ENCODE measurements at places on chromosomes 5 and 9.

DNA sequence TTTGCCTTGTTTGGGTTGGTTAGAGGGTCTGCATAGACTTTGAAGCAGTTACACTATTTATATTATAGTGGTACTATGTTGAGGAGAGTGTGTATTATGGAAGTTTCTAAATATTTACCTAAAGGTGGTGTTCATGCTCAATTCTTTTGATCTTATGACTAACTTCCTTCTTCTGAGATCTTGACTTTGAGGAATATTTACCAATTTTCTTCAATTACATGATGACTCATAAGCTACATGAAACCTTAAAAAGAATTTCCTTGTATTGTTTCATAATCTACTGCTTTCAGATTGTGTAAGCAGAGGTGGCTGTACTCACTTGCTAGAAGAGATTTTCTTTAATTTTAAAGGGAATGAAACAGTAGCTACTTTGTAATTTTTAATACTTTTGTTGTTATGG is 276.1 kb downstream of the TAF11L14 start:
- H3K27ac ChIP-seq: no peak overlapping the region
- no peaks in the 10 kb centered on the region for H3K27me3 ChIP-seq
- no peaks in the 10 kb centered on the region for H3K4me1 ChIP-seq

- no peaks in the 10 kb centered on the region for H3K27me3 ChIP-seq
- no peak overlapping the region for H3K27ac ChIP-seq
- no peak overlapping the region for H3K4me3 ChIP-seq
- no peak for DNase-seq
- H3K4me1 ChIP-seq: no peaks in the 10 kb centered on the region
These were observed 1853.8 kb downstream of the EFNA5 start for GRCh38 chr5:105816961-105817360.

- no peak overlapping the region for H3K27ac ChIP-seq
- peaks cover 6% of the 10 kb centered on the region for H3K36me3 ChIP-seq
- H3K27me3 ChIP-seq: no peaks in the 10 kb centered on the region
- no peaks in the 10 kb centered on the region for H3K4me1 ChIP-seq
These were observed 67.0 kb downstream of the LRSAM1 start for GRCh38 chr9:127518091-127518856.

DNA sequence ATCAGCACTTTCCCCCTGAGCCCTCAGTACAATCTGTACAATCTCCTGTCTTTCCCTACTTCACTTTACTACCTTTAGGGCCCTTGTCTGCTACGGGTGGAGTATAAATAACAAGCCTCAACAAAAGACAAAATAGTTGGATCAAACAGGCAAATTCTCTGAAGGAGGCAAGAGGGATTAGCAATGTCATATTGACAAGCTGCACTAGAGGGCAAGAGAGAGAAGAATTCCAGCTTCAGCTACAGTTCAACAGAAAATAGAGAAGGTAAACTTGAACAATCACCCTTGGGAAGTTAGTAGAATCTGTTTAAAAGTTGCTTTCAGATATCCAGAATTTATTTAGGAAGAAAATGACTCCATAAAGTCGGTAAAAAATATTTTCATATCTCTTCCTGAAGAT is 68.4 kb upstream of the IZUMO3 start:
- no peak for DNase-seq
- H3K36me3 ChIP-seq: no peaks in the 10 kb centered on the region
- H3K4me3 ChIP-seq: no peak overlapping the region
- no peaks in the 10 kb centered on the region for H3K4me1 ChIP-seq

GRCh38 chr5:58922461-58923171 is 339.7 kb downstream of the RAB3C start:
- H3K36me3 ChIP-seq: no peaks in the 10 kb centered on the region
- DNase-seq: no peak
- H3K27me3 ChIP-seq: peaks cover 4% of the 10 kb centered on the region
- no peak overlapping the region for H3K27ac ChIP-seq

GRCh38 chr5:113390224-113390623 is 44.6 kb downstream of the TSSK1B start:
- no peaks in the 10 kb centered on the region for H3K36me3 ChIP-seq
- no peaks in the 10 kb centered on the region for H3K4me1 ChIP-seq
- H3K27ac ChIP-seq: no peak overlapping the region
- no peak overlapping the region for H3K4me3 ChIP-seq

- H3K27ac ChIP-seq: no peak overlapping the region
- no peaks in the 10 kb centered on the region for H3K36me3 ChIP-seq
- H3K27me3 ChIP-seq: no peaks in the 10 kb centered on the region
- no peaks in the 10 kb centered on the region for H3K4me1 ChIP-seq
- no peak overlapping the region for H3K4me3 ChIP-seq
- DNase-seq: no peak
These were observed 71.1 kb downstream of the FBXL7 start for GRCh38 chr5:15571081-15571480.

DNA sequence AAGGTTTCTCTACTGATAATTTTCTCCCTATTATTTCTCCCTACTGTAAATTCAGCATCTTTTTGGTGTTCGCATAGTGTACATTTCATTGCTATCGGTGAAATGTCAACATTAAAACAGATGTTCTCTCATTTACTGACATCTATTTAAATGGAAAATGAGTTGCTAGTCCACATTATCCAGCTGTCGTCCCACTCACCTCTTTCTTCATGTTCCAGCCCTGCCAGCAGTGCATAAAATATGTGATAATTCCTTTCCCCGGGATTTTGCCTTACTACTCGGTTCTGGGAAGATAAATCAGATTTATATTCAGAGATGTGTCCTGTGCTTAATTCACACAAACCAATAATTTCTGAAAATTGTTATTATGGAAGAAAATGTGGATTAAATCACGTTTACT is 155.8 kb downstream of the MYO10 start:
- no peaks in the 10 kb centered on the region for H3K36me3 ChIP-seq
- no peak overlapping the region for H3K4me3 ChIP-seq
- H3K27ac ChIP-seq: no peak overlapping the region
- H3K27me3 ChIP-seq: peaks cover 19% of the 10 kb centered on the region

GRCh38 chr9:130682421-130683121 is 11.0 kb upstream of the EXOSC2 start:
- no peaks in the 10 kb centered on the region for H3K27me3 ChIP-seq
- DNase-seq: no peak
- H3K27ac ChIP-seq: peak overlapping the region; percentile 89
- H3K4me3 ChIP-seq: peak overlapping the region; percentile 98
- peaks cover 6% of the 10 kb centered on the region for H3K4me1 ChIP-seq
- H3K36me3 ChIP-seq: peaks cover 2% of the 10 kb centered on the region

- no peaks in the 10 kb centered on the region for H3K27me3 ChIP-seq
- no peak for DNase-seq
- no peak overlapping the region for H3K27ac ChIP-seq
- H3K4me3 ChIP-seq: no peak overlapping the region
These were observed 166.1 kb downstream of the BNC2 start for GRCh38 chr9:16704116-16705110.

- no peaks in the 10 kb centered on the region for H3K36me3 ChIP-seq
- no peak overlapping the region for H3K4me3 ChIP-seq
- no peaks in the 10 kb centered on the region for H3K4me1 ChIP-seq
- H3K27me3 ChIP-seq: no peaks in the 10 kb centered on the region
These were observed 15.3 kb upstream of the GRIN3A start for GRCh38 chr9:101753716-101754115.

DNA sequence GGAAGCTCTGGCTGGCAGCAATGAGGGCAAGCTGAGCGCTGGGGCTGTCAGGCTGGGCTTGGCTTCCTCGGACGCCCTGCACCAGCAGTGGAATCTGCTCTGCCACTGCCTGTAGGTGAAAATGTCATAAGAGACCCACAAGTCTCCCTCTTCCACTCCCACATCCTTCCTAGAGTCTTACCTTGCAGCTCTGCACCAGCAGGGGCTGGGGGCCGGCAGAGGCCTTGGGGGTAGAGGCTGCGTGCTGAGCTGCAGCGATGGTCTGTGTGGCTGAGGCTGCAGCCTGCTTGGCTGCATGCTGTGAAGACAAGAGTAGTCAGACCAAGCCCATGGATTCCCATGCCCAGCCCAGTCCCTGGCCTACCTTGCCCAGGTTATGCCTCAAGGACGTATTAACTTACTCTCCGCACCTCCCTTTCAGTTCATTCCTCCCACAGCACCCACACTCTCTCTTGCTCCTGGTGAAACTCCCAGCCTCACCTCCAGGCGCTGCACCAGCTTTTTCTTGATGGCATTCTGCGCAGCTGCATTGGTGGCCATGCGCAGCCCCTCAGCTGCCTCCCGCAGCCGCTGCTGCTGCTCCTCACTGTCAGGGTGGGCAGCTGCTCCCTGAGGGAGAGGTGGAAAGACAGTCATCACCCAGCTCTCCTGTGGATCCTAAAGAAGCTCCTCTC is 17.3 kb downstream of the TLN1 start:
- no peak for DNase-seq
- peaks cover 23% of the 10 kb centered on the region for H3K4me1 ChIP-seq
- no peaks in the 10 kb centered on the region for H3K27me3 ChIP-seq
- peak overlapping the region; percentile 61 for H3K27ac ChIP-seq
- peaks cover 83% of the 10 kb centered on the region for H3K36me3 ChIP-seq
- H3K4me3 ChIP-seq: no peak overlapping the region

- no peaks in the 10 kb centered on the region for H3K27me3 ChIP-seq
- no peaks in the 10 kb centered on the region for H3K4me1 ChIP-seq
- no peak overlapping the region for H3K4me3 ChIP-seq
- DNase-seq: no peak
- H3K27ac ChIP-seq: no peak overlapping the region
These were observed 162.2 kb downstream of the DAB2IP start for GRCh38 chr9:121813519-121814210.

- H3K4me3 ChIP-seq: no peak overlapping the region
- H3K4me1 ChIP-seq: no peaks in the 10 kb centered on the region
- H3K36me3 ChIP-seq: no peaks in the 10 kb centered on the region
- H3K27ac ChIP-seq: no peak overlapping the region
- peaks cover 9% of the 10 kb centered on the region for H3K27me3 ChIP-seq
These were observed 51.0 kb downstream of the EFNA5 start for GRCh38 chr5:107619781-107620180.

GRCh38 chr5:9658706-9659105 is 28.6 kb upstream of the TAS2R1 start:
- H3K4me1 ChIP-seq: no peaks in the 10 kb centered on the region
- no peak overlapping the region for H3K27ac ChIP-seq
- H3K4me3 ChIP-seq: no peak overlapping the region
- DNase-seq: no peak
- no peaks in the 10 kb centered on the region for H3K36me3 ChIP-seq

Measured in central memory CD8-positive, alpha-beta T cell (primary cell).